ENCODE measurements at places on chromosomes 13 and 19.

GRCh38 chr19:5985098-5985783 lies 7.3 kb upstream of the RANBP3 start:
- no peak for DNase-seq

DNA sequence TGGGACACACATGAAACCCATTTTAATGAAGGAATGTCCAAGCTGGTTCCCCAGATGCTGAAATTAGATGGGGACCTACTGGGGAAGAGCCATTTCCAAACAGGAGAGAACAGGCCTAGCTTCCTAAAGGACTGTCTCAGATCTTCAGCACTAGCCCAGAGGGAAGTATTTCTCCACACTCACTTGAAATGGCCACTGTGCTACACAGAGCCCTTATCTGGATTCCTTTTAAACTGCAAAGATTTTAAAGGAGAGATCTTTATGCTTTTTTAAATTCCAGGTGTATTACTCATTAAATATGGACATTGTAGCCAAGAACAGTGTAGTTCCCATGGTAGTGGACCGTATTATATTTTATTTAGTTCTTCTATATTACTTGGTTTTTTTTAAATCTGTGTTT lies 255.3 kb downstream of the SHISA2 start:
- no peak for DNase-seq

DNA sequence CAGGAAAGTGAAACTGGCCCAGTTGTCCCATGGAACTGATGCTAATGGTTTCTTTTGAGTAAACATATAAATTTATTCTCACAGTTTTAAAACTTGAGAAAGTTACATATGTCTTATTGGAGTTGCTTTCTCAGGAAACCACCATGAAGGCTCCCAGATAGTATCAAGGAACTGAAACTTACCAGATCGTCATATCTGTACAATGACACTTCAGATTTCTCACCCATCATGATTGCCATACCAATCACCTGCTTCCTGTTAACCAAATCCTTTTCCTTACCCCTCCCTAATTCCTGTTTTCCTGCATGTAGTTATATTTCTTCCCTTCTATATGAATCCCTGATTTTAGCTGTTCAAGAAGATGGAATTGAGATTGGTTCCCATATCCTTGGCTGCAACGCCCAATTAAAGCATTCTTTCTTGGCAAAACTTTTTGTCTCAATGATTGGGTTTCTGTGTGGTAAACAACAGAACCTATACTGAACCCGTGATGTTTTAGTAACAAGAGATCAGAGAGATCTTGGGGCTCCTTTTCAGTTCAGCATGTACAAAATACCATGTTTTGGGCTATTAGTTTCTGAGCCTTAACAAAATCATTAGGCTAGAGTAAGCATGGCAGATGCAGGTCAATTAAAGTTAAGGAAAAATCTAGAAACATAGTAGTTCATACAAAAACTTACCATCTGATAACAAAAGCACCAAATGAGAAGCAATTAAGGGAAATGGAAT lies 781.3 kb upstream of the MIR17HG start:
- no peak for DNase-seq

DNA sequence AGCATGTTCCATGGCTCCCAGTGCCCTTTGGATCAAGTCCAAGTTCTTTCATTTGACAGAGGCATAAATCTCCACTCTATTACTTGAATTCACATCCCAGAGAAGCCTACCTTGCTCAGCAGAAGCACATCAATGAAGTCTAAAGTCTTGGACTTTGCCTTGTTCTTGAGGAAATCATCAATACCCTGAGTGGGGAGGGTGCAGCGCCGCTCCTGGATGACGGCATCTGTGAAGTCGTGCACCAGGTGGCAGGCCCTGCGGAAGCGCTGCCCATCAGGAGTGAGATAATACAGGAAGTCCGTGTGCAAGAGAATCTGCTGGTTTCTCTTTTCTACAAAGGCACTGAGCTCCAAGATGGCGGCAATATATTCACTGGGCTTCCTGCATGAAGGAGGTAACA lies 10.6 kb downstream of the CYP4F11 start:
- DNase-seq: no peak

GRCh38 chr13:36550177-36550576 lies 117.9 kb downstream of the CCNA1 start:
- DNase-seq: no peak

DNA sequence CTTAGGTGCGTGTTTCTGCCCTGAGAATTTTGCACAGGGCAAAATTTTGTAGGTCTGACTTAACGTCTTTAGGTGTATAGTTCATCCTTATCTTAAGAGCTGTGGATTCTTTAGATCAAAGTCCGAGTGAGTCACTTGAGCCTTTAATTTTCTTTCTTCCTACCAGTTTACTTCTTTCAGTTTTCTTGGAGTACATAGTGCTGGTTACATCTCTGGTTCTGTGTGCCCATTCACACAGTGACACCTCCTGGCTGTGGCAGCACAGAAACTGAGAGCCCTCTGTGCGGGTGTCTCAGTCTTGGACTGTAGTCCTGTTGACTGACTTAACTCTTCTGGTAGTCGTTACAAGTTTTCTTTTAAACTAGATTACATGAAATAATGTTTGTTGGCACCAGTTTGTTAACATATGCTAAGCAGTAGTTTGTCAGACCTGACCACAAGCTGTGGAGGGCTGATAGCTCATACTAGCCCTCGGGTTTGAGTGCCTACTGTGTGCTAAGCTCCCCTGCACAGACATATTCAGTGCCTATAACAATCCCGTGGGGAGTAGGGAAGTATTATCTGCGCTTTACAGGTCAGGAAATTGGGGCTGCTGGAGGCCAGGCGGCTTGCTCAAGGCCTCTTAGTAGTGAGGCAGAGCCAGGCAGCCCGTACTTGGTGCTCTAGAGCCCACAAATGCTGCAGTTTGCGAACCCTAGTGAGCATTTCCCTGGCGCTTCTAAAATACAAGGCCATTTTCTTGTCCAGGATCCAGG lies 1.6 kb downstream of the GATAD2A start:
- no peak for DNase-seq

GRCh38 chr19:21851596-21852345 lies 15.8 kb upstream of the ZNF43 start:
- DNase-seq: peak; percentile 83

DNA sequence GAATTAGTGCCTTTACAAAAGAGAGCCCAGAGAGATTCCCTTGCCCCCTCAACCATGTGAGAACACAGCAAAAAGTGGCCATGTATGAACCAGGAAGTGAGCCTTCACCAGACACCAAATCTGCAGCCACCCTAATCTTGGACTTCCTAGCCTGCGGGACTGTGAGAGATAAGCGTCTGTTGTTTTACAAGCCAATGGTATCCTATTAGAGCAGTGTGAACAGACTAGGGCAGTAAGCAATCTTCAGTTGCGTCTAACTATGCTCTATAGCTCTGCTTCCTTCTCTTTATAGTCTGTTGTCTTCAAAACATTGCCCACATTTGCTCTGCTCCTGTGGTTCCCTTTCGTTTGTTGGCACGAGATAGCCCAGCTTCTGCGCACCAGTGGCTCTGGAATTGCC lies 109.5 kb upstream of the FNDC3A start:
- no peak for DNase-seq
